ENCODE measurements at places on chromosomes 13 and 19.

- DNase-seq: no peak
Observed at GRCh38 chr13:101511766-101512165, 59.3 kb downstream of the ITGBL1 start.

DNA sequence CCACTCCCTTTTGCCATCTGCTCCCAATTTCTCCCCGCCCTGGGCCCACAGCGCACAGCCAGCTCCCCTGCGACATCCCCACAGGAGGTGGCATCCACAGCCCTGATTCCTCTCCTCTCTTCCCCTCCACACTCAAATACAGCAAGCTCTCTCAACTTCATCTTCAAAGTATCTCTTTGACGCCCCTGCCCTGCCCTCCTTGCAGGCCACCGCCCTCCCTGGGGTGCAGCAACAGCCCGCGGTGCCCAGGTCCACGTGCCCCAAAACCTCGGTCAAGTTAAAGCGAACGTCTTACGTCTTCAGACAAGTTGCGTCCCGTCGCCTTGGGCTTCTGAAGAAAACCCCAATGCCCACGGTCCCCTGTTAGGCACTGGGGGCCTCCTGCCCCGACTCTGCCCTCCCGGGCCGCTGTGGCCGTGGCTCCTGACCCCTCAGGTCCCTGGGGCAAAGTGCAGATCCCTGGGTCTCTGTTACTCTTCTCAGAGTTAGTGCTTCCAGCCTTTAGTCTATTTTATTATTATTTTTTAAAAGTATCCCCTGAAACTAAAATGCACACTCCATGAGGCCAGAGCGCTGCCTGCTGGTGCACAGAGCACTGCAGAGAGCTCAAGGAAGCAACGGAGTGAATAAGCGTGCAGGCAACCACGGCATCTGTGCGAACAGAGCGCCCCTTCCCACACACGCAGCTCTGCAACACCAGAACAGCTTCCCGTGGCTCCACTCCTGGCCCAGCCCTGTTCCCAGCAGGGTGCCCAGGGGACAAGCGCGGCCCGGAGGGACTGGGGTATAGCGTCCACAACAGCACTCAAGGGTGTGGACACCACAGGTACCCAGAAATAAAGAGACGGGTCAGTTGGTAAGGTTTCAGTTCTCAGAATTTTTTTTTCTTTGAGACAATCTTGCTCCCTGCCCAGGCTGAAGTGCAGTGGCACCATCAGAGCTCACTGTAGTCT, 26.4 kb downstream of the IL17D start:
- no peak for DNase-seq

DNA sequence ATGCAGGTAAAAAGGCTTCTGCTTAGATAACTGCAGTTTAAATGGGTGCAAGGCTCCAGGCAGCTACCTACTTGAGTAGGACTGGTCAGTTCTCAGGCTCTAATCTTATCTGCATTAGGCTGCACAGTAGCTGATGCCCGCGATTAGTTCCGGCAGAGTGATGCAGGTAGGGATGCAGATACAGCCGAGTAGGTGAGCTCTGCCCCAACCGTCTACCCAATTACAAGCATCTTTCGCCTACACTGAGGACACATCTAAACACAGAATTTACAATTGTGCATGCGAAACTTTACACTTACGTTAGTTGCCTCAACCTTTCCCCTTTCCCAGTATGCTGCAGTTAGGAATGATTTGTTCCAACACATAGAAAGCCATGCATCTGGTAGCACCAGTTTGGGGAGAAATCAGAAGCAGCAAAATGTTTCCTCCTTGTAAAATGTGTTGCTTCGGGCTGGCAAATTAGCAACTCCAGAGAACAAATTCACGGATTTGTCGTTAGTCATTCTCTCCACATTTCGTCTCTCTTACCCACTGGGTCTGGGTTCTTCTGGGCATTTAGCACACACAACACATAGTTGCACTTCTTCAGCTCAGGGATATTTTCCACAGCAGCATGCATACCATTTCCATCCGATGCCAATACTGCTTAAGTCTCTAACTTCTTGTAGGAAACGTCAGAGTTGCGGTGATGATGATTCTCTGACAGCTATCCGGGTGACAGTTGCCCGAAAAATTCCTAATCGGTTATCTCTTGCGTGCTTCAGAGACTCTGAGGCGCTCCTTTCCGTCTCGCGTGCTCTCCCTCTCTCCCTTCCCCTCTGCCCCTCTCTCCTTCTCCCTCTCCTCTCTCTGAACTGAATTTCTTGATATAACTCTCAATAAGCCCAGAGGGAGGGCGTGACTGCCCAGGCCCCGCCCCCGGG, at the start of gene PCDH9:
TSS of gene PCDH9 (minus strand) at position 856 of the 923 bp plus-strand sequence. CDS start 1,896 bp downstream, outside the sequence.
- DNase-seq: no peak

DNA sequence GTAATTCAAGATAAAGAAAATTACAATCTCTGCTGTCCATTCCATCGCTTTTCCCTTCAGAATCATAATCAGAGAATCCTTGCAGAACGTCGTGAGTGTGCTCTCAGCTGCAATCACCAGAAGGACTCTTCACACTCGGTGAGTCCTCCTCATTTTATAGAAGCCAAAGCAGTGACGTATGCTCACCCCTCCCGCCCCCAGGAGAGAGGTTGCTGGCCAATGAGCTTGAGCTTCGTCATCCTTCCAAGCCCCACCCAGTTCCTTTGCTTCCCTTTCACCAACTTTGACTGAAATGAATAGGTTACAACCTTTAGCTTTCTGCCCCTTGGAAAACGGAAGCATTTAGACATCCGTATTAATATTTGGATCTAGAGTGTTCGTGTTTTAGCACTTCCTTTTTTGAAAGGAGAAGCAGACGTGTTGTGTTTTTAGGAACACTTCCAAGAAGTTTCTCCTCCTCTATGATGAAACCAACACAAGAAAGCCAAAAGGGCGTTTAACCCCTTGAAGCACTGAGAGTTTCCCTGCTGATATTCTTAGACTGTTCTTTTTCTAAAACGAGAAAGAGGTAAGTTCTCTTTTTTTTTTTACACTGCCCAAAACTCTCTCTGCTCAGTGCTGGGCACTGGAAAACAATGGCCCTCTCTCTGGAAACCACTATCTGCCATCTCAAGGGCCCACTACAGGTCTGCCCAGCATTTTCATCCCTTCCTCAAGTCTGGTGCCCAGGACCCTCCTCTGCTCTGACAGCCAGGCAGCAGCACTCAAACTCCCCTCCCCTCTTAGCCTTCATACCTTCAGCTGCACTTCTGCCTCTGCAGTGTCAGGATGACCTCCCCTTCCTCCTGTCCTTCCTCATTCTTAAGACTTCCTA, 44.3 kb upstream of the CEACAM21 start:
- DNase-seq: no peak
